NCI-H510A treated with DMSO at 0.1 percent for 48 hours (cell line): ENCODE measurements at places on chromosomes 4 and X.

DNA sequence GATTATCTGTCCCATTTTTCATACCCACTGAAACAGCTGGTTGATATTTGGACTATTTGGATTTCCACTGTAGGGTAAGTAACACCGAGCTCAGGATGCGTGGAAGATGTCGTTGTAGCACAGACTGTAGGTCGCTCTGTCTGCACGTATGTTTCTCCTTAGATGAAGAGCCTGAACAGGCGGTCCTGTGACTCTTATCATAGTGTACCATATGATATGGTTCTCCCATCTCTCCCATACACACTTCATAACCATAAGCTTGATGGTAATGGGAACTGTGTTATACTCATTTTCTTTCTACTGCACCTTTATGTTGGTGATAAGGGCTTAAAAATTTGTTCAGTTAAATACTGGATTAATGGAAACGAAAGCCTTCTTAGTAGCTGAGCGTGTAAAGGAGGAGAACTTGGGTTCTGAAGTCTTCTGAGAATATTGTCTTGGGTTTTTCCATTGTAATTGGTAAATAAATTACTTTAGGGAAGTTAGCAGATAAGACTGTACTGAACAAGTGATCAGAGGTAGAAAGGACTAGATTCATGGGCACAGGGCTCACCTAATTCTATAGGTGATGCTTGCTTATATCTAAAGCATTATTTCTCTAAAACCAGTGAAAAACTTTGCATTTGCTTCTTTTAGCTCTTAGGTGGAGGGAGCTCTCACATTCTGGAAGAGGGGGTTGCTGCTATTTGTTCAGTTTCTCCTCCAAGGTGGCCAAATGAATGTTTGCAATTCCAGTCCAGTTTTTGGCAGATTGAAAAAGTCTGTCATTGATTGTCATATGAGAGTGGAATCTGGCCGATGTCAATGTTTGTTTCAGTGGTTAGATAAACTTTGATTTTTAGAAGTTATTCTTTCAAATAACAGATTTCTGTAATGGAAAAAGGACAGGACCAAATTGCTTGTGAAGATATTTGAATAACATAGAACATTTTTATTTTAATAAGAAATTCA, 15.8 kb downstream of the SMAD1 start:
- DNase-seq, result no peak

DNA sequence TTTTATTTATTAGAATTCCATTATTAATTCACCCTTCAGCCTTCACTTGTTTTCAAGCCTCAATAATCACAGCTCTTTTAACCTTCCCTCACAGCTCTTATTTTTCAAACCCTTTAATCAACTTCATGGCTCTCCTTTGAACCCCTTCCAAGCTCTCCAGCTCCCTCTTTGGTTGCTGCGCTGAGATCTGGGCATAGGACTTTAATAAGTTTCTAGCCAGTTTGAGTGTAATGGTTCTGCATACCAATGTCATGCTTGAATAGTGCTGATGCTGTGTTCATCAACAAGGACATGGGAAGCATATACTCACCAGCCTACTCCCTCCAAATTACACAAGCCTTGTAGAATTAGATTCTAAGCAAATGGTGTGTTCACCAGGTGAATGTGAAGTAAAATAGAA, 3.5 kb upstream of the RNF212 start:
- DNase-seq, result no peak

DNA sequence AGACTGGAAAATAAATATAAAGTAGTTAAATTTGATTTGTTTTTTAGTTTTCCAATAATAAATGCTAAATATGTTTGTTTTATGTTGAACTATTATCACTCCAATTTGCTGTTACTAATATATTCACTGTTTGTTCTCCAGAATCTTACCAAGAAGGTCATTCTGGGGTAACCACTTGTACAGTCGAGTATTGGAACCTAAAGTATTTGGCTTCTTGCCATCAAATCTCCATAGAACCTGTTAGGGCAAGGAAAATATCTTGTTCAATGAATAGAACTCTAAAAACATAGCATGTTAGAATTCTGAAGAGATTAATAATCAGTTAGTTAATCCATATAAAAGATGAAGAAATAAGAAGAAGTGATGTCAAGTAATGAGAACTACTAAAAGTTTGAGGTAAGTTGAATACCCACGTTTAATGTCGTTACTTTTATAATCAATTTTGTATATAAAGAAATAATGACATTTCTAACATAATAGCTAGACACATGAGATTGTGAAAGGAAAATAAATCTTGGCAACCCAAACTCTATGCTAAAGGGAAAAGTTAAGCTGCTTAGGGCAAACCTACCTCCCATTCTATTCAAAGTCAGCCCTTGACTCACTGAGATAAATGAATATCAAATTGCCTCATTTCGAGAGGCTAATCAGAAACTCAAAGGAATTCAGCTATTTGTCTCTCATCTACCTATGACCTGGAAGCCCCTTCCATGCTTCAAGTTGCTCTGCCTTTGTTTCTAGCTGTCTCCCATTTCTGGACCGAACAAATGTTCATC, 15.3 kb downstream of the UGT2B15 start:
- no peak for DNase-seq

GRCh38 chrX:17007134-17007768, 60.8 kb downstream of the REPS2 start:
- no peak for DNase-seq

GRCh38 chrX:136750364-136750763, 30.4 kb downstream of the ARHGEF6 start:
- DNase-seq, result no peak

- no peak for DNase-seq
Measured at GRCh38 chr4:88752076-88752463, 54.4 kb upstream of the NAP1L5 start.

GRCh38 chrX:68710870-68711576, 63.6 kb downstream of the STARD8 start:
- DNase-seq, result no peak

- DNase-seq, result no peak
Measured at GRCh38 chr4:118979712-118980111, 91.1 kb downstream of the SYNPO2 start.

DNA sequence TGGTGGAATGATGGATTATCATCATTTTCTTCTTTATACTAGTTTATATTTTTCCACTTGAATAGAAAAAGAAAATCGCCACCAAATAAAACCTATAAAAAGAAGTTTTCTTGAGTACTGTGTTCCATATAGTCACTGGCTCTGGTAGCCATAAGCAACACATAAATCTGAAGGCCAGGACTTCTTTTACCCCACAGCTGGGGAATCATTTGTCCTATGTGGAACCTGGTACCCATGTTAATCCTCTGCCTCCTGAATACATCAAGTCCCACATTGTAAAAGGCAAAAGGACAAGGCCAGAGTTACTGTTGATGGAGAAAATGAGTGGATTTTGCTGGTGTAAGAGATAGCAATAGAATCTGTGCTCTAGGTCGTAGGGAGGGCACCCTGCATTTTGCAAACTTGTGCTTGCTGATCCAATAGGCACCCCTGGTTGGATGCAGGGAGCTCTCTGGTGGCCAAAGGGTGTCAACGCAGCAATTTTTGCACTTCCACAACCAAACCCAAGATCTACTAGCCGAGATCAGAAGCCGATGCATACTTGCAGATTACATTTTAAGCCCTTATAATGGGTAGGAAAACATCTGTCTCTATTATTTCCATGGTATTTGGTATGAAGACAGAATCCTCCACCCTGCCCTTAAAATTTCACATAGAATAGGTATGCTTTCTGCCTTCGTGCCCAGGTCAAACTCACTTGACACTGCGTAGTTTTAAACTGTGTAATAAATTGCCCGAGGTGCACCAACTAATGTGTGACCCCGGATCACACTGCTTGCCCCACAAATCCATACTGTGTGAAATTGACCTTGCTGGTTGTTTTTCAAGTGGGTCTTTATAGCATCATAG, 146.2 kb upstream of the SCML1 start:
- peak; percentile 53 for DNase-seq

- no peak for DNase-seq
Measured at GRCh38 chrX:43005561-43005960, 227.6 kb upstream of the PPP1R2C start.

DNA sequence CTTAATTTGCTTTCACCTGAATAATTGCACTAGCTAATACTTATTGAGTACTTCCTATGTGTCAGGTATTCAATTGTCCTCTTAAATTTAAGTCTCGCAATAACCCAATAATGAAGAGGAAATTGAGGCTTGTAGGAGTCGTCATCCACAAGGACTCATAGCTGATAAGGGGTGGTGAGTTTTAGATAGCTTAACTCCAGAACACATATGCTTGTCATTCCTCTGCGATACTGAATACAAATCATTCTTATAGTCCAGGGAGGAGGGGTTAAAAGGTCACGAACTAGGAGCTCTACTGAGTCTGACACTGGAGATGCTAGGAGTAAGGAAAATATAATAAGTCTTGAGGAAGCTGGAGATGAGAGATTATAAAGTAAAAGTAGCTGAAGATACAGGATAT, 1.4 kb upstream of the PACRGL start:
- DNase-seq, result no peak

- DNase-seq, result peak; percentile 10
Measured at GRCh38 chr4:26719954-26720552, 136.2 kb downstream of the TBC1D19 start.

GRCh38 chr4:11480683-11481082, 52.0 kb upstream of the HS3ST1 start:
- DNase-seq, result no peak

DNA sequence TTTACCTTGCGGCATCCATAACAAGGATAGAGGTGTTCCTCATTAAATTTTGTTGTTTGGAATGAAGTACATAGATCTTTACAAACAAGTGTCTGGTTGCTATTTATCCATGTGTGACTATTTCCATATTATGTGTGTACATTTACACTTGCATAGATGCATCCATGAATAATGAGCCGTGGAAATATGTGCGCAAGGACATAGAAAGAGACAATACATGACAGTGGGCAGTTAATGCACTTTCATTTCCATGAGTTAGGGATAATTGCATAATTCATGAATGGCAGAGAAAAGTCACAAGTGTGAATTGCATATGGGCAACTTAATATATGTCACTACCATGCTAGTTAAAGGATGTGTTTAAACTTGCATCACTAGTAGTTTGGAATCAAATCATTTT, 338.2 kb upstream of the PITX2 start:
- DNase-seq, result no peak

DNA sequence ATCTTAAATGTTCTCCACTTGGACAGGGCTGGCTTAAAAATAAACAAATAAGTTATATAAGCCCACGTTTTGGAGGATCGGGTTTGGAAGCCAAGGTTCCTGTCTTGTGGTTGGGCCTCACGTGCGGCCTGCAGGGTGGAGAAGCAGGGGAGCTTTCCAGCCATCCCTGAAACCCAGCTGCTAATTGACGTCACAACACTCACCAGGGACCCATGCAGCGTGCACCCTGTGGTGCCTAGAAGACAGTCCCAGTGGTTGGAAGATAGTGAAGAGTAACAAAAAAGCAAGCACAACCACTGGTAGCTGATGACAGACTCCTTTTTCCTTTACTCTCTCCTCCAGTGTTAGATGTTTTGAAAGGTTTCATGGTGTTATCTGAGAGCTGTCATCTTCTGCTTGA, 142.0 kb upstream of the RBPJ start:
- DNase-seq, result no peak

DNA sequence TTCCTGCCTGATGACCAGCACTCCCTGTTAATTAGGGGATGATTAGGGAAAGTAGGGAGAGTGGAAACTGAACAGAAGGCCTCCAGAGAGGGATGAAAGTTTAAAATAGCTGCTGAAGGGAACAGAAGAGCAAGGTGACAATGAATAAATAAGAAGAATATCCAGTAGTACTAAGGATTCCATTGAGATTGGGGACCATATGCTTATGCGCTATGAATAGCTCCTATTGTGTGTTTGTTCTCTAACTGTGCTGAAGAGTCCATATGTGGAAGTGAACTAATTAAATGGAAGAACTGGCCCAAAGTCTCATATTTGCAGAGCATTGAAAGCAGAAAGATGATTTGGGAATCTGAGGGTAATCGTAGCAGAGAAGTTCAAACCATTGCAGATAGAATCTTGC, 137.0 kb downstream of the PRSS12 start:
- no peak for DNase-seq

DNA sequence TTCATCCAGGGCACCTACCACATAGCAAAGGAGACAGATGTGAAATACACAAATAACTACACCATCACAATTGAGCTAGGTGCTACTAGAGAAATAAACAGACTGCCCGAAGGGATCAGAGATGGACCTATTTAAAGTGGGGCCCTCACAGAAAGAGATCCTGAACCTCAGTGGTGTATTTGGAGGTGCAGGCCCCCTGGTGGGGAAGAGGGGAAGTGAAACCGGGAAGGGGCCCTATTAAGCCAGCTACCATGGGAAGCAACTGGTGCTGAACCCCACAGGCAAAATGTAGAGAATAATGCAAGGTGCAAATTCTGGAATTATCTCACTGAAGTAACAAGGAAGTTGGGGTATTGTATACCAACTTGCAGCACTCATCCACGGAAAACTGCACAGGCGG, 78.6 kb upstream of the FAM9A start:
- DNase-seq, result no peak

DNA sequence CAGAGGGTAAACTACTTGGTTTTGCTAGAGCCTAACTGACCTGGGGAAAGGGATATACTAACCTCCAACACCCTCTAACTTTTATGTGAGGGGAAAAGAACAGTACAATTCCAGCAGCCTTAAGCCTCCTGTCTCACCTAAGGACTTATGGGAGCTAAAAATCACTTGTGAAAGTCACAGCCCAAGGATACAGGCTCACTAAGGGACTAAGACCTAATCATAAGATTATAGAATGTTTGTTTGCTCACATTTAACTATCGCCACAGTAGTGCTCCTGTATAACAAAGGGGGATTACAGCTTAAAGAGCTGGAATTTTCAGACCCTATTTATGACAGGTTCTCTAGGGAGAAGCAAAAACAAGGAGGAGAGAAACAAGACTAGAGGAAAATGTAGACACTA, 548.7 kb downstream of the DACH2 start:
- no peak for DNase-seq

GRCh38 chrX:121836000-121836399, 788.6 kb downstream of the GLUD2 start:
- no peak for DNase-seq

DNA sequence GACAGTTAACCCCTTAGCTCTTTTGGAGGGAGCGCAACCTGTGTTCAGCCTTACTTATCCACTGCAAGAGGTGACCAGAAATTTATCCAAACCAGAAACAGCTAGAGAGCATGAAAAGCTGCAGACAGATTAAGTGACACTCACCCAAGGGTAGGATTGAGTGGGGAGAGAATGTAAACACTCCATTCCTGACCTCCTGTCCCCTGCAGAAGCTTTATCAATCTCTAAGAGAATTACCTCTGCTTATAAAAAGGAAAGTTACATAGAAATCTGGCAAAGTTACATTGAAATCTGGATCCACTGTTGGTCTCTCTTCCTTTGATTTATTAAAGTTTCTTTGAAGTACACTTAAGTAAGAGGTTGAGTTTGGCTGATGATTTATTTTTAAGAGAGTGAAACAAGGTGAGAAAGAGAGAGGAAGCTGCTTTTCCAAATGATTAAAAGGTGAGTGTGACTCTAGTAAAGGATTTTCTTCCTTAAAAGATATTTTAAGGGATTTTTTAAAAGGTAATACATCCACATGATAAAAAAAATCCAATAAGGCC, 112.3 kb downstream of the ANAPC4 start:
- DNase-seq, result peak; percentile 16
